ENCODE measurements at places on chromosomes 3 and 15.

DNA sequence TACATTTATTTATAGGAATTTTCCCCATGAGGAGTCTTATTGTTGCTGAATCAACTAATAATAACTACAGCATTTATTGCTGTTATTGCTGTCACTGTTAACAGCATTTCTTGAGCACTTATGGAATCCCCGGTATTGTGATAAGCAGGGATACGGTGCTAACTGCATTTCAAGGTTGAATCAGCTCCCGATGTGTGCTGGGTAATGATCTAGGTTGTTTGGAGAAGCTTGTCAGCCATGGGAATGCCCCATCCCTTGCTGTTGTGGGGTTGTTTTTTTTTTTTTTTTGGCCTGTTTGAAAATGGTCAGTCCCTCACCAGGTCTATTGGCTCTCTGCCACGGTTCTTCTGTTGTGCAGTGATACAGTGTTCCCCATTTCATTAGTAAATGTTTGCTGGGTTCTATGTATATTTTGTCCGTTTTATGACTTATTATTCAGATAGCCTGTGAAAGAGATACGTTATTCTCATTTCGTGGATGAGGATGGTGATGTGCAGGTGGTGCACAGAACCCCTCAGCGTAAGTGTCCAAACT, 48.5 kb downstream of the MED12L start:
- no peak for DNase-seq

DNA sequence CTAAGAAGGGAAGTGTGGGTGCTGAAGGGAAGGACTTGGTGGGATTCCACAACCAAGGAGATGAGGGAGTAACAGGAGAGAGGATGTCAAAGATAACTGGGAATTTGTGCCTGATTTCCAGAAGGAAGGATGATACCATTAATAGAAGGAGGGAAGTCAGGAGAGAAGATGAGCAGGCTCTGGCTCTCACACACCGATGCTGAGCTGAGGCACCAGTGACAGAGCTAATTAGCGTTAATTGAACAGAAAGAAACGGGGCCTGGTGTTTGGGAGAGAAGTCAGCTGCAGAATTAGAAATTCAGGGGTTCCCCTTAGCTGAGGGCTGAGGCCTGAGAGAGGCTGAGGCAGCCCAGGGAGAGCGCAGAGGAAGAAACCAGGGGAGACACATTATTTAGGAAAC, 11.9 kb upstream of the PDIA5 start:
- no peak for DNase-seq

GRCh38 chr15:70017801-70018200, 79.9 kb downstream of the TLE3 start:
- DNase-seq: no peak

GRCh38 chr15:29070471-29071231, 184.9 kb downstream of the APBA2 start:
- DNase-seq: no peak

DNA sequence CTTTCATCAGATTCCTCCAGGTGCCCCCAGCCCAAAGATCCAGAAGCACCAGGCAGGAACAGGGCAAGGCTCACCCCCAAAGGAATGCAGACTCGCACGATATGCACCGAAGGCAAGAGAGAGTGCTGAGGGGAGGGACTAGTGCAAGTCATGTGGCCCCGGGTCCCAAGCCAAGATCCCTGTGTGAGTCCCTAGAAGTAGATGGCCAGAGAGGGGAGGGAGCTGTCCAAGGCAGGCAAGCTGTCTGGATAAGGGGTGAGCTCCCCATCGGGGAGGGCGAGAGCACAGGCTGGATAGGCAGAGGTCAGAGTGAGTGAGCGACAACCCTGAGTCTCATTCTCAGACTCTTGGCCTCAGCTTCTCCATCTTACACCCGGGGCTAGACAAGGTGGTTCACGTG, 171.5 kb upstream of the LINGO1 start:
- no peak for DNase-seq

DNA sequence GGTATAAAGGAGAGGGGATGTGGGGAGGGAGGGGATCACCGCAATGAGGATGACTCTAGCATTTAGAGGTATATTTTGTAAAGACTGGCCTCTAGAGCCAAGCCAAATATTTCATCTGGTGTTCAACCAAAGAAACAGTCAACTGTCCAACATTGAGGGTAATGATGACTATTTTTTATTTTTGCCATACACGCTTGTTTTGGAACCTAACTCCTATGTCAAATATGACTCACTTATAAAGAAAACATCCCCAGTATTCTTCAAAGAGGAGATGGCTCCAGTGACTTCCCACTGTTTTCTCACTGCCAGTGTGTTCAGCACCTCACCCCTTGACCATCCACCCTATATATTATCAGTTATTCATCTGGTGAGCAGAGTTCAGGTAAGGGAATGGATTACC, 77.3 kb downstream of the WNT5A start:
- DNase-seq: no peak

DNA sequence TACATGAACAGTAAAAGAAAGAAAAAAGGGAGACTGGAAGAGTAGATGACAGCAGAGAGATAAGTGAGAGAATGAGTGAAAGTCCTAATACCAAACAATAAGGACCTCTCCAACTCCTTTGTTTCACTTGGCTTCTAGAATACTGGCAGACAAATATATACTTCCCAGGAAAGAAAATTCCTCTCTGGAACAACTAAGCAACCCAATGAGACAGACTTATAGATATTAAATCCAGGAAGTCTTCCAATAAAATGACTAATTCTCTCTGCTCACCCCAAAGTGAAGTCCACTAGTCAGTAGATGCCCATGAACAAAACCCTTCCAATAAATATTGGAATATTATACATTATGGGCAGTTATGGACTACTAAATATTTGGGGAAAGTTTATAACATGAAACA, 114.2 kb downstream of the NEDD4 start:
- DNase-seq: no peak

DNA sequence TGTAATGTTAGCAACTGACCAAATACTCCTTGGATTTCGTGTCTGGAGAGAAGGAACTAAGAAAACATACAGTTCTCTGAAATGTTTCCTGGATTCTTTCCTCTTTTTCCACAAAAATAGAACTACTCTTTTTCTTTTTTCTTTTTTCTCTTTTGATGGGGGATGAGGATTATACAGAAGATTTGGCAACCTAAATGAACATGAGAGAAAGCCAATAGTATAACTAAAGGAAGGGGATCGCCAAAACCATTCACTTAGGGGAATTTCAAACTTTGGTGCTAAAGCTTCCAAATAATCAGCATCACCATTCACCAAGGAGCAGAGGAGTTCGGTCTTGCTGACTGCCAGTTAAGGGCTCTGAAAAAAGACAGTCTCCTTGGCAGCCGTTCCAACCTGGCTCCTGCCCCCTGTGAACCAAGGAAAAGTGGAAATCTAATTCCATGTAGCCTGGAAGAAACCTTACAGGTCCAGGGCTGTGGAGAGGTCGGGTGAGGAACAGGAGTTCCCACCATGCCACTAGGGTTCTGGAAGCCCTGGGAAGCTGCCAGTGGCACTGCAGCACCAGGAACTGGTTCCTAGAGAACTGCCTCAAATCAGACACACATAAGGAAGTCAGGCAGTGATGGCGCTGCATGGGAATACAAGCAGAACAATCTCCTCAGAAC, 176.9 kb downstream of the TNIK start:
- no peak for DNase-seq

- DNase-seq: no peak
Measured at GRCh38 chr3:184354121-184354728, 7.2 kb downstream of the CLCN2 start.

- DNase-seq: no peak
Measured at GRCh38 chr15:34879107-34879506, 83.8 kb upstream of the ACTC1 start.

GRCh38 chr15:58588096-58588495, 156.3 kb downstream of the LIPC start:
- DNase-seq: no peak

GRCh38 chr3:186800285-186800684, 6.0 kb downstream of the RFC4 start:
- no peak for DNase-seq

GRCh38 chr3:180802837-180803236, 109.6 kb upstream of the FXR1 start:
- peak; percentile 15 for DNase-seq

DNA sequence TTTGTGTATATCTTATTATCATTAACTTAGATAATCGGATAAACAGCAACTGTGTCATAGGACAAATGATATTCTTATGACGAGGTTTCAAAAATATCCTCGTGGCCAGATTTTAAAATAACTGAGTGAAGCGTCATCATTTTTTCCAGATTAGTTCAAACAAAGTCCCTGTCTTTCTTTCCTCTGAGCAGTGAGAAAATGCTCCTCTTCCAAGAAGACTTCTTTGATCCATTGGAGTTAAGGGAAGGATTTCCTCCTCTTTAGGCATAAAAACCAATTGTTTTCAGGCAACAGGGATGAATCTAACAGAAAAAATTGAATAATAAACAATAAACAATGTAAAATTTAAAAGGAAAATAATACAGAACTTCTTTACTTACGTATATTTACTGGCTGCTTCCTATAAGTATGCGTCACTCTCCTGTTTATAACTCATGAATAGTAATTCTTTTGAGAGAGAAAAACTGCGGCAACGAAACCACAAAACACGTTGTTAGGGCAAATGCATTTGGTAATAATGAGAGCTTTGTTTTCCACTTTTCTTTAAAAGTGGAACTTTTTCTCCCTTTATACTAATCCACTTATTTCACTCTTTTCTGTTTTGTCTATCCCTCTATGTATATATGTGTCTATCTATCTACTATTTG, 419.4 kb upstream of the ONECUT1 start:
- DNase-seq: no peak

DNA sequence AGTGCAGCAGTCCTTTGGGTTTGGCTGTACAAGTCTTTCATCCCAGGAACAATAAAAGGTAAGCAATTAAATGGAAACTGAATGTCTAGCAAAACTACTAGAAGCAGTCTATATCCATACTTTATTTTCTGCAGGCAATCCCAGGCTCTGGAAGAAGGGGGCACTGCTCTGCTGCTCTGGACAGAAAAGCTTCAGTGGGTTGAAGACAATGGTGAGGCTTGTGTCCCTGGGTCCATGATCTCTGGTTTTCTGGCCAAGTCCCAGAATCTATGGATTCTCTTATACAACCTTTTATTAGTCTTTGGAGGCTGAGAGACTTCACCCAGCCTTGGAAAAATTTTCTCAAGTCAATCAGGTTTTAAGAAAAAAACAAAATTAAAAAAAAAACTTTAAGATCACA, 35.6 kb downstream of the SCAP start:
- no peak for DNase-seq

GRCh38 chr3:57091521-57092273, 31.2 kb downstream of the SPATA12 start:
- no peak for DNase-seq

- DNase-seq: no peak
Measured at GRCh38 chr3:81003817-81004216, 757.6 kb downstream of the GBE1 start.

- DNase-seq: no peak
Measured at GRCh38 chr15:75929799-75930565, 26.3 kb downstream of the FBXO22 start.

GRCh38 chr15:42275780-42276391, 2.7 kb upstream of the TMEM87A start:
- no peak for DNase-seq

- DNase-seq: no peak
Measured at GRCh38 chr3:120049881-120050539, 44.2 kb downstream of the GSK3B start.

GRCh38 chr15:63255489-63255990, 21.9 kb upstream of the APH1B start:
- no peak for DNase-seq

GRCh38 chr3:168514252-168514651, 418.5 kb upstream of the GOLIM4 start:
- no peak for DNase-seq

- DNase-seq: no peak
Measured at GRCh38 chr3:155663467-155664212, 81.2 kb downstream of the PLCH1 start.

DNA sequence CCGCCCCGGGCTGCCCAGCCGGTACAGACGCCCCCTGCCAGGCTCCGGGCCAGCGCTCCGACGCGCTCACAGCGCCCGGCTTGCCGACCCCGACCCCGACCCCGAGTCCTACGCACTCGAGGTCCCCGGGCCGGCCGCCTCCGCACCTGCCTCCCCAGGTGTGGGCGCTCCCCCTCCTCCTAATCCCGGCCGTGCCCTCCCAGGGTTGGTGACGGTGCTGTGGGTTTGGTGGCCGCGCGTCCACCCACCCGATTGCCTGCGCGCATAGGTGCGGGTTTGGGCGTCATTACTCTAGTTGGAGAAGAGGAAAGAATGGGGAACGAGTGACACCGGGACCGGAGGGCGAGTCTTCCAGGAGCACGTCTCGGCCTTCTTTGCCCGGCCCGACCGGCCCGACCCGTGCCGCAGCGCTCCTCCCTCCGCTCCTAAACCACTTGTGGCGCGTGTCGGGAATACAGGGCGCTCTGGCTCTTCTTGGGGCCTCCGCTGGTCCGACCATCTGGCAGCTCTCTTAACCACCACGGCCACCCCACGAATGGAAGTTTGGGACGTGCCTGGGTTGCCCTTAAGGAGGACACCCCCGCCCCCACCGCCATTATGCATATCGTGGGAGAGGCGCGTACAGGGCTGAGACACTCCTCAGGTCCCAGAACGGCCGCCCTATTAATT, 810 bp upstream of the THRB start:
- no peak for DNase-seq

DNA sequence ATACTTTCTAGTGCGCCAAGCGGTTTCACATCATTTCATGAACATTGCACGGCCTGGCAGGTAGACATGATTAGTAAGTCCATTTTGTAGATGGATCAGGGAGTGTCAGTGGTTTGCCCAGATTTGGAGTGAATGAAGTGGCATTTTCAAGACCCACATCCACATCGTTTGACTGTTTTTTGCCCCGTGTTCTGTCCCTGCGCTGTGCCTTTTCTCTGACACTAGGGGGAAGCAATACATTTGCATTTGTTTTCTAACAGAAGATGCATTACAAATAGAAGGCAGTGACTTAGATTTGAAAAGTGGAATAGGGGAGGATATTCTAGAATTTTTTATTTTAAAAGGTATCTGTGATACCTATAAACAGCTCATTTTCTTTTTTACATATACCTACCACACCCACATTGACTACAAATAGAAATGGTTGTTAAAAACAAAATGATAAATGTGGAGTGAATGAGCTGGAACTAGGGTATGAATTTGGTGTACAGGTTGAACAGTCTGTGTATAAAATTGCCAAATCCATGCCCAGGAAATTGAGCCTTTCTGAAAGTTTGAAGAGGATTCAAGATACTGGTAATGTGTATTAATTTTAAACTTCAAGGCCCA, 98.0 kb downstream of the USP13 start:
- DNase-seq: no peak

DNA sequence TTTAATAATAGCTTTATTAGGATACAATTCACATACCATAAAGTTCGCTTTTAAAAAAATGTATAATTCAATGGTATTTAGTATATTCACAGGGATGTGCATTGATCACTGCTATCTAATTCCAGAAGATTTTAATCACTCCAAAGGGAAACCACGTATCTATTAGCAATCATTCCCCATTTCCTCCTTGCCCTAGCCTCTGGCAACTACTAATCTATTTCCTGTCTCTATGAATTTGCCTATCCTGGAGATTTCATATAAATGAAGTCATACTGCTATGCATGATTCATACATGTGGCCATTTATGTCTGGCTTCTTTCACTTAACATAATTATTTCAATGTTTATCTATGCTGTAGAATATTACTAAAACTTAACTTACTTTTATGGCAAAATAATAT, 32.0 kb upstream of the CASR start:
- DNase-seq: no peak

All from NCI-H1092 (cell line).